ENCODE measurements at places on chromosomes 4 and X.

DNA sequence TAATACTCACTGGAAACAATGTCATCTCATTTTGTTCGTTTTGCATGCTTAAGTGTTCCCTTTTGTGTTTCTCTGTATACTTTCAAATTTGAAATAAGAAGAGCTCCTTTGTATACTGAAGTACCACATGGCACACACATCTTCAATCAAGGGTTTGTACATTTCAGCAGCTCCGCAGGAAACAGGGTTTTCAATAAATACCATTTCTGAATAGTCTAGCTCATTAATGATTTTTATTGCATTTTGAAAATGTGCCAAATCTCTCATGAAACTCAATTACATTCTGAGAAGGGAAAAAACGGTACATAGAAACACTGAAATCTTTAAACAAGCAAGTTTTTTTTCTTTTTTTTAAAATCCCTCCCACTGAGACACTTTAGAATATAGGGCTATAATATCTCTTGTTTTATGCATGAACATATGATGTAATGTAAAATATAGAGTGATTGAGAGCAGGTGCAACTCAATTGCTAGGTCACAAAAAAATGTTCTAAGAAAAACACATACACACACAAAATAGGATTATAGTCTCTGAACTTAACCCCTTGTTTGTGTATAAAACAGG, 914.2 kb upstream of the PCDH7 start:
- no peak for DNase-seq

GRCh38 chrX:24619647-24620046, 27.5 kb downstream of the PCYT1B start:
- no peak for DNase-seq

GRCh38 chr4:152479428-152480026, 56.4 kb downstream of the FBXW7 start:
- DNase-seq, result no peak

DNA sequence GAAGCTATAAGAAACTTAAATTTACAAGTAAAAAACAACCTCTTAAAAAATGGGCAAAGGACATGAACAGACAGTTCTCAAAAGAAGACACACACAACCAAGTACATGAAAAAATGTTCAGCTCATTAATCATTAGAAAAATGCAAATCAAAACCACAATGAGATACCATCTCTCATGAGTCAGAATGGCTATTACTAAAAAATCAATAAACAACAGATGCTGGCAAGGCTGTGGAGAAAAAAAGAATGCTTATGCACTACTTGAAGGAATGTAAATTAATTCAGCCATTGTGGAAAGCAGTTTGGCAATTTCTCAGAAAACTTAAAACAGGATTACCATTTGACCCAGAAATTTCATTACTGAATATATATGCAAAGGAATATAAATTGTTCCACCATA, 666.3 kb upstream of the GRIA3 start:
- DNase-seq, result no peak

GRCh38 chr4:68175562-68176155, 46.0 kb upstream of the TMPRSS11F start:
- no peak for DNase-seq

DNA sequence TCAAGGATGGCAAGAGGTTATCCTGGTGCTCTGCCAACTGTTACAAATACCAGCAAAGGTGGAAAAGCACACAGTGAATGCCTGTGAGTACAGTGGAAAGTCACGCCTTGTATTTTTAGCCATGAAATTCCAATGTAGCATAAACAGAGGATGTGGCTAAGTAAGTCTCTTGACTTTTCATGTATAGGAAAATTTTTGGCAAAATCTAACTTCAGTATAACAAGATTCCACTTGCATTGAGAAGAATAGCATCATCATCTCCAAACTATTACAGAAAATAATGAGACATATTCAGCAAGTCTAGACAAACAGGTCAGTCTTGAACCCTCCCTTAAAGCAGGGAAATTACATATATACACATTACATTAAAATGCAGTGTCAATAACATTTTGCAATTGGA, 7.9 kb downstream of the SLC10A6 start:
- DNase-seq, result no peak

DNA sequence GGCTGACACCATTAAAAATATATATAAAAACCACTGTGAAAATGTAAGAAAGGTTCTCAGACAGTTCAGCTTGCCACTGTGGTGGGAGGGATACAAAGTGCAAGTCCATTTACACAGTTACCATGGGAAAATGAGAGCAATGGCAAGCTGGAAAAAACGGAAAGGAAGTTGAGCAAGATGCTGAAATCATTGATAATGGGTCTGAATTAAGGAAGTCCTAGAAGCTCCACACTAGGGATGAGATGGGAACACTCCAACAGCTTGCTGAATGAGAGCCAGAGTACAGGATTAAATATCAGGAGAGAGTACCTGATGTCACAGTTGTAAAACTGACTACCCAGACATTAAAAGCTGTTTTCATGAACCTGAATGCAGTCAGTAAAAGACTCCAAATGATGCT, 218.6 kb downstream of the PRDM5 start:
- no peak for DNase-seq

GRCh38 chr4:6466756-6467381, 5.5 kb downstream of the PPP2R2C start:
- no peak for DNase-seq

GRCh38 chrX:47573341-47574075, 8.7 kb upstream of the TIMP1 start:
- no peak for DNase-seq

DNA sequence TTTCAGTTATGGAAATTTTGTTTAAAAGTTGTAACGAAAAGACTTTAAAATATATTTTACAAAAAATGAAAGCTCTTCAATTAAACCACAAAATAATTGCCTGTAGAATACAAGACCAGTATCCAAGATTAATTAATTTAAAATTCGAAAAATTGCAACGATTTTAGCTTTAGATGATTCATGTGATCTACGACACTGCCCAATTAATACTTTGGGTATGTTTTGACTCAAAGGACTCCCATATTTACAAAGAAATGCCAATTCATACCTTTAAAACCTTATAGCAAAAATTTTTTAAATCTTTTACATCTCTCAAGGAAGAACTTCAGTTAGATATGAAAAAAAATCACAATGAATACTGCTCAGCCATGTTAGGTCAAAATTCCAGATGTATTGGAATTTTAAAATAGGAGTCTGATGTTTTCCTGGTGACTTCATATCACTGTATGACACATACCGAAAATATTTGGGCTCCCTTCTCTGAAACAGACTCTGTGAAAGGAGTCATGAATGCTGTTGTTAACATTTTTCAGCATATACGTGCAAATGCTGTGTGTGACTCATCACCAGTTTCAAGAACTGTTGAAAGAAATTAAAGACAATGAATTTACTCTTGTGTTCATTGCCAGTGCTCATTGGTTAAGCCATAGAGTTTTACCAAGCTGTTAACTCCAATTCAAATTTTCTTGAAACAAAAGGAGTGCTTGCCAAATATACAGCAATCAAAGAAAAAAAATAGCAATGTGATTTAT, 13.8 kb upstream of the SMS start:
- DNase-seq, result no peak

DNA sequence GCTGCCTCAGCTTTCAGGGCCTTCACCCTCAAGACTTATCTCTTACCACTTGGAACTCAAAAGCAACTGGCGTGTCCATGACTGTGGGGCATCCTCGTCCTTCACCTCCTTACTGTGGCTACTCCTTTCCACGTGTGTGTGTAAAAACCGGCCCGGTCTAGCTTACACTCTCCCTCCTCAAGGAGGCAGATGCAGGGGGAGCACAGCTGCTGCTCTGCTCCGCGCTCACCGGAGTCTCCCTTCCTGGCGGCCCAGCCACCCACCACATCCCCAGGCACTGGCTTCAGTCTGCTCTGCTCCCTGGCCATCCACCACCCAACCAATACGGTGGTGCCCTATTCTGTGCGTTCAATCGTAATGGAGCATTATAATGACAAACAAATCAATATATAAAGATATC, 8.3 kb downstream of the RNF212 start:
- no peak for DNase-seq

DNA sequence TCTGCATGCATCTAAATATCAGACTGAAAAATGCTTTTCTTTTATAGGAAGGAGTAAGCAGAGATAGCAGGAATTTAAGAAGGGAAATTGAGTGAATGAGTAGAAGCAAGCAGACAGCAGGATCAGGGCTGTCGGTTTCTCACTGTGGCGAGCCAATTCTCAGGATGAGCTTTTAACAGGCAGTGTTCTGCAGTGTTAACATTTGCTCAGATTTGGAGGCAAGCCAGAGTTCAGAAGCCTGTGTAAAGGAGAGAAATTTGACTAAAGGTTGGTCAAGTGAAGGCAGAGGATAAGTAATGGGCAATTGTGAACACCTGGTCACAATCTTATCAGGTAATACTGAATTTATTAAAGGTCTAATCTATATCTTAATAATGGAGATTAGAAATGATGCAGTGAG, 133.3 kb upstream of the MAGEB16 start:
- no peak for DNase-seq

- no peak for DNase-seq
These were observed 75.9 kb downstream of the NAA11 start for GRCh38 chr4:79249881-79250503.

- DNase-seq, result no peak
These were observed 37.7 kb upstream of the ENPP6 start for GRCh38 chr4:184255361-184255760.

GRCh38 chrX:154748712-154749339, 2.1 kb downstream of the GAB3 start:
- peak; percentile 21 for DNase-seq

- no peak for DNase-seq
These were observed 2.7 kb downstream of the NALF2 start for GRCh38 chrX:69506617-69507499.

DNA sequence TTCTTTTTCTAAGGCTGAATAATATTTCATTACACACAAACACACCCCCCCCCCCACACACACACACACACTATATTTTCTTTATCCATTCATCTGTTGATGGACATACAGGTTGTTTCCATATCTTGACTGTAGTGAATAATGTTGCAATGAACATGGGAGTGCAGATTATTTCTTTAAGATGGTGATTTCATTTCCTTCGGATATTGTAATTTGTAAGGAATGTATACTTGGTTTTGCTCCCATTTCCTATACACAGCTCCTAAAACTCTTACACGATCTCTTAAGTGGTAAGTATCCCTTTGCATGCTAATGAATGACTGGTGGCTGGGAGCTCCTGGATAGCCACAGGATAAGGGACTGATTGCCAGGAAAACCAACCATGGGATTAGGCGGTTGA, 14.7 kb upstream of the RBMXL3 start:
- DNase-seq, result no peak

DNA sequence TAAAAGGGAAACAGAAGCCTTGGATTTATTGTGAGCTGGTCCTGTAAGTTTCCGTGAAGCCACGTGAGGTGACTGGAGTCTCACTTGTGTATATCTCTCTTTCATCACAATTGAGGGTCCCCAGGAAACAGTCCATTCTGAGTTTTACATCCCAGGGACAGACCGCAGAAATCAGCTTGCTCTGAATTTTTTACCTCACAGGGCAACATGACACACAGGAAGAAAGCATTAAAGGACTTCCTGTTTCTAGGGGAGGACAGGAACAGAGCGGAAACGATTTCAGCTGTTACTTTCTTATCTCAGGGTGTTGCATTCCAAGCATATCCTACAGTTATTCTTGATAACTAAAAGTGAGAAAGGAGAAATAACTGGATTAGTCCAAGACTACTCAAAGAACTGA, 553.5 kb downstream of the TRAM1L1 start:
- no peak for DNase-seq

DNA sequence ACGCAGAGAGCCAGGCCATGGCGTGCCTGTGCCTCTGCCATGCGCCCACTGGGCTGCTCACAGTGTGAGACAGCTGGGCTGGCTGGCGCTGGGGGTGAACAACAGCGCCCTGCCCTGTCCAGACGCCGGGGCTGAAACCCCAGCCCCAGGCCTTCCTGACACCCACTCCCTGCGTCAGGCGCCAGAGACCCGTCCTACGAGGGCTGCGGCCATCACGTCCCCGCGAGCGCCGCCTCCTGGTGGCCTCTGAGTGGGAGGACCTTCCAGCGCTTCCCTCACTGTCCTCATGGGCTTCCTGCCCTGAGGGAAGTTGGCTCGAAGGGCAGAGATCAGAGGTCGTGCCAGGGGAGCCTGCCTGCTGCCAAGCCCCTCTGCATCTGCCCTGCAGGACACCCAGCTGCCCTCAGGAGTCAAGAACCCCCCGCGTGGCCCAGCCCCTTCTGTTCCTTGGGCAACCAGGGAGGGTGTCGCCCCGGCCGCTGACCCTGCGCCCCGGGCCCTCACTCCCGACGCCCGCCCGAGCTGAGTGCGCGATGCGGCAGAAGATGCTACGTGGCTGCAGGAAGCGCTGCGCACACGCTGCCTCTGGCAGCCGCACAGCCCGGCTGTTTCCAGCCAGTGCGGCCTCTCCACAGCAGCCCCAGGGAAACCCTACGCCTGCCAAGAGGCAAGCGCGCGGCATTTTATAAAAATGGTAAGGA, 16.2 kb downstream of the NELFA start:
- DNase-seq, result no peak

GRCh38 chr4:182978152-182978827, 61.1 kb upstream of the DCTD start:
- DNase-seq, result no peak

DNA sequence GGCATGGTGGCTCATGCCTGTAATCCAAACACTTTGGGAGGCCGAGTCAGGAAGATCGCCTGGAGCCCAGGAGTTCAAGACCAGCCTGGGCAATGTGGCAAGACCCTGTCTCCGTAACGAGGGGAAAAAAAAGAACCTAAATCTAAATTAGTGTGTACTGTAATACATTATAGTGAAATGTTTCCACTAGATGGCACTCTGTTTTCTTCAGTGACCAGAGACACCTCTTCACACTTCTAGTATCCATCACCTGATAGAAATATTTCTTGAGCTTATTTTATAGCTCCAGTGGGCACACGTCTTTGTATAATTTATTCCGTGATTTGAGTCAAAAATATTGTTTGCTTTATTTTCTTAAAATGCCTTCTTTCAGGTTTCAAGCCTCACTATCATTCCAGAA, 600.9 kb upstream of the DIPK2B start:
- DNase-seq, result no peak

GRCh38 chr4:186728631-186729271, 5.1 kb upstream of the FAT1 start:
- no peak for DNase-seq

GRCh38 chrX:106684207-106684606, 42.3 kb upstream of the RNF128 start:
- no peak for DNase-seq

GRCh38 chrX:7435822-7436221, 287.9 kb upstream of the PUDP start:
- no peak for DNase-seq

GRCh38 chr4:78787392-78788006, 11.3 kb downstream of the BMP2K start:
- no peak for DNase-seq

DNA sequence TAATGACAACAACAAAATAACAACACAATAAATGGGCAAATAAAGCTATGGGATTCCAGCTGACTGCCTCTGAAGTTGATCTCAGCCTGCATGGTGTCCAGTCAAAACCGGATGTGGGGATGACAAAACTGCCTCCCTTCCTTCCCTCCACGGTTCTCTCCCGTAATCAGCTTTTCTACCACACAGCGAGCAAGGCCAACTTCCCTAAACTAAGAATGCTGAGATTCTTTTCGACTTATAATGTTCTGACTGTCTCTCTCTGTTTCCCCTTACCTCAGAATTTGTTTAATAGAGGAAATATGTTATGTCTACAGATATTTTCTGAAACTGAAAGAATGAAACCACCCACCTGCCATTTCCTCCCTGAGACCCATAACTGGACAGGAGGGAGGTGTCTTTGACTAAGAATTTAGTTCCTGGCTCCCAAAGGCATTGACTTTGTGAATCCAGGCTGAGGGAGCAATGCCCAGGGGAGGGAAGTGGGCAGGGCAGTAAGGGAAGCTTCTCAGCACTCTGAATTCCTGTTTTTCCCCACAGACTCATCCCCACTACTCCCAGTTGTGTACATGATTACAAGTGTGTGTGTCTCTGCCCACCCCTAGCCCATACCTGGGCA, 1.0 kb upstream of the TLR1 start:
- no peak for DNase-seq

All from stimulated activated CD4-positive, alpha-beta T cell treated with anti-CD3 and anti-CD28 coated beads, Interleukin-12 subunit alpha, Interleukin-12 subunit beta, amount 100 ng/mL, for 4 hours (primary cell).